ENCODE measurements at places on chromosomes 16 and 17.

- DNase-seq: no peak
Measured at GRCh38 chr17:1625053-1625452, 3.6 kb downstream of the SLC43A2 start.

DNA sequence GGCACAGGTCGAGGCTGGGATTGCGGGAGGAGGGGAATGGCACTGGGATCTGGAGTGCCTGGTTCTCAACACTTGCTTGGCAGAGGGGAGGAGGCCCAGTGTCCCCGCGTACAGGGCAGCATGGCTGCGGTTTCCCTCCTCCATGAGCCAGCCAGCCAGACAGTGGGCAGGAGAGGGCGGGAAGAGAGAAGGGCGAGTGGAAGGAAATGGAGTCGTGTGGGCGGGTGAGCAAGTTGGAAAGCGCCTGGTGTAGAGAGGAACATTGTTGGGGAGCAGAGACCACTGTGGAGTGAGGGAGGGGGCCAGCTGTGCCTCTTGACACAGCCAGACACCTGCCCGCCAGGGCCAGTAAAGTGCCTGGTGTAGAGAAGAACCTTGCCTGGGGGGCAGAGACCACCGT, 130.5 kb downstream of the OR1D5 start:
- no peak for DNase-seq

DNA sequence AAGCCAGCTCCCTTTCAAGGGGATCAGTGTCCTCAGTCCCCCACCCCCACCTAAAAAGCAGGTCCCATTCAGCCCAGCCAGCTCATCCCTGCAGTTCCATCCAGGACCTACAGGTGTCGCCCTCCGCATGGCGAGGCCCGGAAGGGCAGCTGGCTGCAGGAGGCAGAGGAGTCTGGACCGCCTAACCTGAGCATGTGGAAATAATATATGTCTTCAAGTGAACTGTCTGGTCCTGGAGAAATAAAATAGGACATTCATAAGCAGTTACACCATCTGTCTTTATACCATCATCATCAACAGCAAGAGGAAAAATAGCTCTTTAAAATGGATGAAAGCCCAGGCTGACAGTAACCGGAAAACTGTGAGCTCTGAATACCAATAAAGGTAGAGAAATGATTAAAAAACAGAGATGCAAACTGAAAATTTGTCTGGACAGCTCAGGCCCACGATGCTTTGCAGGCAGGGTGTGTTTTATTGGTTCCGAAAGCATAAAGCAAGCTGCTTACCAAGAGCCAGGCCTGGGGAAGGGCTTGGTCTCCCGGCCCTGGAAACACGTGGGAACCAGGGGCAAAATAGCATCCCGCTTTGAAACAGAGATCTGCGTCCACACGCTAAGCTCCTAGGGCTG, 215.2 kb downstream of the ZFHX3 start:
- DNase-seq: peak; percentile 62

DNA sequence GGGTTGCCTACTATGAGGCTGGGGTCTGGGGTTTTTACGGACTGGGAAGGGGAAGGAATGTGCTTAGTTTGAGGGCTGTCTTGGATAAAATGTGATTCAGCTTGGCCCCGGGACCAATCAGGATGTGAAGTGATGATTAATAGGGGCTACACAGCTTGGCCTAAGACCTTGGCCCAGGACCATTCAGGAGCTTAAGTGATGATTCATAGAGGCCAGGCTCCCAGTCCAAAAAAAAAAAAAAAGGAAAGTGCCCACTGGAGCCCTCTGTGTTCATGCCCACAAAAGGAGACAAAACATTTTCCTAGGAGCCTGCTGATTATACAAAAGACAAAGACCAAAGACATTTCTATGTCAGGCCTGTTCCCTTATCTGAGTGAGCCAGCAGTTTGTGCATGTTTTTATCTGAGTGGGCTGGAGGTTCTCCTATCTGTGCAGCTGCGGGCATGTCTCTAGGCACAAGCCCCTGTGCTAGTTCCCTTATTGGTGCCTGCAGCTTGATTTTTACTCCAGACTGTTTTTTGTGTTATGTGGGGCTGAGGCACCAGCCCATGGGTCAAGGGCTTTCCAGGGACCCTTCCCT, 898.2 kb upstream of the GOT2 start:
- DNase-seq: no peak

GRCh38 chr17:77916703-77917481, 41.6 kb upstream of the TNRC6C start:
- no peak for DNase-seq

- DNase-seq: no peak
Measured at GRCh38 chr17:35084987-35085386, 21.5 kb upstream of the RFFL start.

- DNase-seq: no peak
Measured at GRCh38 chr17:4751932-4752331, 12.2 kb upstream of the CXCL16 start.

- DNase-seq: peak; percentile 1
Measured at GRCh38 chr17:15782866-15783265, 50.8 kb downstream of the TBC1D26 start.

- no peak for DNase-seq
Measured at GRCh38 chr17:77790143-77790829, 168.2 kb upstream of the TNRC6C start.

DNA sequence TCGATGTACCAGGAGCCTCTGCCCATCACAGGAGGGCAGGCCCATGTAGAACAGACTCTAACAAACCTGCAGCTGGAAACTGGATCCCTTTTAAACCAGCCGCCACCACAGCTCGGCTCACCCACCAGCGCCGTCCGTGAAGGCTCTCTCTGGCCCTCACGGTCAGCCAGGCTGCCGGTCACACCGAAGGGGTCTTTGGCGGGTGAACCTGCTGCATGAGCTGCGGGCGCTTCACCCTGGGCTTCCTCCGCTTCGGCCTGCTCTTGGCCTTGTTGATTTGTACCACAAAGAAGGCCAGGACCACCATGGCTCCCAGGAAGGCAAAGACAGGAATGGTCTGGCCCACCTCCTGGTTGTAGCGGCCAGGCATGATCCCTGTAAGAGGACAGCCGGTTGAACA, 11.7 kb upstream of the SLC38A8 start:
- no peak for DNase-seq

- no peak for DNase-seq
Measured at GRCh38 chr17:34081269-34081668, 173.8 kb upstream of the CCL2 start.

DNA sequence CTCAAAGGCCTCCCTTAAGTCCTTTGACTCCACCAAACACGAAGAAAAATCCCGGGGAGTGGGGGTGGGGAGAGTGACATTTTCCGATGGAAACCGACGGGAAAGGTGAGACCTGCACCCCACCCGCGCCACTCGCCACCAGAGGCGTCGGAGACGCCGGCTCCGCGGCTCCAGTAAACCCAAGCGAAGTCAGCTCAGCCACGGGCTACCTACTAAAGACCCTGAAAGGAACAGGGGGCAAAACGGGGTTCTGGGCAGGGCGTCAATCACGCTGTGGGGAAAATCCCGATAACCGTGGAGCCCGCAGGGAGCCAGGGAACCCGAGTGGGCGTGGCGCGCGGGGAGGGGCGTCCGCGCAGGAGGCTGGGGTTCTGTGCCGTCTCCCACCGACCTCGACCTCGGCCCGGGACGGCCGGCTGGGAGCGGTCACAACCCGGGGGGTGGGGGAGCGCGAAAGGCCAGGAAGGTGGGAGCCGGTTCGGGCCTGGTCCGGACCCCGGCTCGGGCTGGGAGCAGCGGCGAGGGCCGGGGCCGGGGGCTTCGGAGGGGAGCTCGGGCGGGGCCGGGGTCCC, 565 bp downstream of the WDR45B start:
- peak; percentile 37 for DNase-seq

DNA sequence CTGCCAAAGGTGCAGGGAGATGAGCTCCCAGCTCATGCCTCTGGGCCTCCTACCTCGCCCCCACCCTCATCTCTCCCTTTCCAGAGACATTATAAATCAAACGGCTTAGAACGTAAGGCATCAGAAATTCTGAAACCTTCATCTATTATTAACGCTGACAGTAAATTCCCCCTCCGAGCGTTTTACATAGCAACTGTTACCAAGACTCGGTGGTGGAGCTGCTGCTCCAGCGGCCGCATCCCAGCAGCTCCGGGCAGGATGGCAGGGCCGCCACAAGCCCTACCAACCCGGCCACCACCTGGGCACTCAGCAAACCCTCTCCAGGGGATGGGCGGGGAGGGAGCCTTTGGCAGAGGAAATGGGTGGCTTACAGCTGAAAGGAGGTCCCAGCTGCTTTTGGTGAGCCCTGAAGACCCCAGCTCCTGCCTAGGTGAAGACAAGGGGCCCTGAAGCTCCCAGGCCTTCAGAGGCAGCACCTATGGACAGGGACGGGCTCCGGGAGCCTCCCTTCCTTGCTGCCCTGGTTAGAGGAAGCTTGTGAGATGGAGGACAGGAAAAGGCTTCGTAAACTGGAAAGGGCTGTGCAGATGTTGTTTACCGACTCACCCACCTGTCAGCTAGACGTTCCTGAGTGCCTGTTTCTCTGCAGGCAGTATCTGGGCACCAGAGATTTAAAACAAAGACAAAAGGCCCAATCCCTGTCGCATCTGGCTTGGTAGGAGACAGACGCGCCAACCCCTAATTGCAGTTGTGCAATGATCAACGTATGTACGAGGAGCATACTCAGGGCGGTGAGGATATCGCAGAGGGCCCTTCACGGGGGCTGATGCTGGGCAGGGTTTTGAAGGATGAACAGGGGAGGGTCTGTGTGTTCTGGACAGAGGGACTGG, 76.9 kb downstream of the RAI1 start:
- DNase-seq: no peak

DNA sequence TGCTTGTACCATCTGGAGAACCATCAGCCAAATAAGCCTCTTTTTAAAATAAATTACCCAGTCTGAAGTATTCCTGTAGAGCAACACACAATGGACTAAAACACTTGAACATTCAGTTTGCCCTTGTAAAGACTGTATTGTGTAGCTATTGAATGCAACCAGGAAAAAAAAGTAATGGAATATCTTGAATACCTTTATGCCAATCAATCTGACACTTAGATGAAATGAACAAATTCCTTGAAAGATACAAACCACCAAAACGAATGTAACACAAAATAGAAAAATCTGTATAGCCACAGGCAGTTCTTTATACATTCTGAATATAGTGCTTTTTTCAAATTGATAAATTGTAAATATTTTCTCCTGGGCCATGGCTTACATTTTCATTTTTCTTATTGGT, 63.3 kb upstream of the KCNJ16 start:
- no peak for DNase-seq

DNA sequence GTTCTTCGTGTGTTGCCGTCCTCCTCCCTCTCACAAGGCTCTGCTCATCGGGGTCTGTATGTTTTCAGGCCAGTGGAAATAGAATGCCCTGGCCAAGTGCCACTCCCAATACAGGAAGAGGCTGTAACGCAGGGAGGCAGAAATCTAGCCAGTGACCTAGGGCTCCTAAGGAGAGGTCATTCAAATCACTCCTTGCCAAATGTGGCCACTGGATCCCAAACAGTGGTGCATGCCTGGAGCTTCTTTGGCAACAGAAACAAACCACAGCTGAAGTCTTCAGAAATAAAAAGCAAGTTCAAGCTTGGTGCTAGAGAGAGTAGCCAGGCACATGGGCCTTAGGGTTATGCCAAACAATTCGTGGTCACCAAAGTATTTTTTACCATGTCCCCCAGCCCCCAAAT, 66.1 kb downstream of the SMG6 start:
- no peak for DNase-seq

- DNase-seq: no peak
Measured at GRCh38 chr17:4394208-4395110, 28.0 kb upstream of the UBE2G1 start.

DNA sequence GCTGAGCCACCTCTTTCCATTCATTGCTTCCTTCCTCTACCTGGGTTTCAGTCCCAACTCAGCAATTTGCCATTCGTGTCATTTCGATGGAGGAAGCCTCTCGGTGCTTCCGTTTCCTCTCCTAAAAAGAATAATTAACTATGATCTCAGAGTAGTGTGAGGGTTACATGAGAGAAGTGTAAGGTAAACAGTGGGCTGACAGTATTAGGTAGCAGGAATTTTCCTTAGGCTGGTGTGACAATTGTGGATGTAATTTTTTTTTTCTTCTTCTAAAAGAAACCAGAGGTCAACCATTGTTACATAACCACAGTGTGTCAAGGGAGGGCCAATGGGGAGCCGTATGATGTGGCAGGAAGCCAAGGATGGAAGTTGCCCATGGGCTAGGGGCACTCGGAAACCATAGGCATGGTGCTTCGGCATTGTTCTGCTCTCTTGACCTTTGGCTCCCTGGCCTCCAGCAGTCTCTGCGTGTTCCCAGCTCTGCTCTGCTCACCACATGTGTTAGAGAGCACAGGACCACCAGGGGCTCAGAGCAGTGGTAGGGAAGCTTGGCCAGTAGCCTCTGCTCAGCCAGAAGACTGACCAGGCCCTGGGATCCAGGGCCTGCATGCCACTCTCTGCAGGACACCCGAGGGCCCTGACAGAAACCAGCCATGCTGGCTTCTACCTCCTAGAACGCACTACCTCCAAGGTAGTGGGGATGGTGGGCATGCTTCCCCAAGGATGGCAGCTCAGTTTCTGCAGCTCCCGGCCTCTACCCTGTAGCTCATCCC, 2.0 kb upstream of the TOP2A start:
- no peak for DNase-seq

DNA sequence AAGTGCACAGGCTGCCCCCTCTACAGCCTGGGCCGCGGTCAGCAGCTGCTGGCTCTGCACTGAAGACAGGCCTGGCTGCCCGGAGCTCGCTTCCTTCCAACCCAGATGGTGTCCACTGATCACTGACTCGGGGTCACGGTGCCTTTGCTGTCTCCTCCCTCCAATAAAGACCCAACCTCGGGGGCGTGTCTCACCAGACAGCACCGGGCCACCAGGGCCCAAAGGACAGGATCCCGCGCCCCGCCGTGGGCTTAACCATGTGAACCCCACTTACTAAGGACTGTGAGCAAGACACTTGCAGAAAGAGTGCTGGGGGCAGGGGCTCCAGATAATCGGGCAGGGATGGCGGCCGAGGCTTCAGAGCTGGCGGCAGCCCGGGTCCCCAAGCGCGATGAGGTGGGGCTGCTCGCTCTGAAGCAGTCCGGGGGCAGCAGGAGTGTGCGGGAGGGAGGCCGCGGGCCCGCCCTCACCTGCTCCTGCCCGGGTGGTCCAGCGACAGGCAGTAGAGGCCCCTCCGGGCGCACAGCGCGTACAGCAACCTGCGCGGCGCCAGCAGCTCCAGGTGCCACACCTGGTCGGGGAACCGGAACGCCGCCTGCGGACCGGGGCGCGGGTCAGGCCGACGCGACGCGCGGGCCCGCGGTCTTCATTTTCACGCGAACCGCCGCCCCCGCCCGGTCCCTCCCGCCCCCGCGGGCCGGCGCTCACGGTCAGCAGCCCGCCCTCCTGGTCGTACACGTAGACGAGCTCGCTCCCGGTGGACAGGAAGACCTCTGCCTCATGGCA, 502 bp downstream of the FAAP100 start:
- DNase-seq: no peak
